ENCODE measurements at places on chromosomes 12 and 14.

- no peak for DNase-seq
These were observed 19.7 kb downstream of the VDR start for GRCh38 chr12:47885012-47885501.

GRCh38 chr12:54251667-54252284, 28.1 kb downstream of the CBX5 start:
- peak; percentile 64 for DNase-seq

GRCh38 chr12:530821-531220, 71.1 kb downstream of the B4GALNT3 start:
- DNase-seq: no peak

- no peak for DNase-seq
These were observed 412.5 kb downstream of the CCDC91 start for GRCh38 chr12:28602786-28603185.

DNA sequence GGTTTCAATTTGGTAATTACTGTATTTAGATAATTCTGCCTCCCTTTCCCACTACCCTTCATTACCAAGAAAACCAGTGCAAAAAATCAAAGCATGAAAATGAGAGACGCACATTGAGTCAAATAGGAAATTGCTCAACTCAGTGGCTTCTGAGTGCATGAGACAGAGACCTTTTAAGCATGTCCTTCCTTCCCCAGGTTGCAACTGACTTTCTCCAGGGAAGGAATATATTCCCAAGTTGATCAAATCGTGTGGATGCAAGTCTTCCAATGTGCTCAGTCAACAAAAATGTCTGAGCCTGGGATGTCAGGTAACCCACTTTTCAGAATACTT, 12.9 kb downstream of the BMP4 start:
- DNase-seq: no peak

DNA sequence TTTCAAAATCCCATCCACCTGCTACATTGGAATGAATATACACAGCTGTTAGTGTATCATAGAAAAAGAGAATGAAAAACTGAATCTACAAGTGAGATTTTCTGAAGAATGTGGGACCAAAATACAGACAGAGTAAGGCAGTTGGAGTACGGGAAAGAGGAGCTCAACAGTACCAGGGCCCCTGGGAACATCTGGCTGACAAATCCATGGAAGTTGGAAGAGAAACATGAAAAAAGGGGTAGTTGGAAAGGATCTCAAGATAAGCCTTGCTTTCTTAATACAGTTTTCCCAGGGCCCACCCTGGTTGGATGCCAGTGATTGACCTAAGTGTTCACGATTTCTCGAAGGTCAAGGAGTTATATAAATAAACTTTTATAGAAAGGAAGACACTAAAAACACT, 54.0 kb upstream of the SLCO1C1 start:
- DNase-seq: no peak
